ENCODE measurements at places on chromosomes 4 and X.

DNA sequence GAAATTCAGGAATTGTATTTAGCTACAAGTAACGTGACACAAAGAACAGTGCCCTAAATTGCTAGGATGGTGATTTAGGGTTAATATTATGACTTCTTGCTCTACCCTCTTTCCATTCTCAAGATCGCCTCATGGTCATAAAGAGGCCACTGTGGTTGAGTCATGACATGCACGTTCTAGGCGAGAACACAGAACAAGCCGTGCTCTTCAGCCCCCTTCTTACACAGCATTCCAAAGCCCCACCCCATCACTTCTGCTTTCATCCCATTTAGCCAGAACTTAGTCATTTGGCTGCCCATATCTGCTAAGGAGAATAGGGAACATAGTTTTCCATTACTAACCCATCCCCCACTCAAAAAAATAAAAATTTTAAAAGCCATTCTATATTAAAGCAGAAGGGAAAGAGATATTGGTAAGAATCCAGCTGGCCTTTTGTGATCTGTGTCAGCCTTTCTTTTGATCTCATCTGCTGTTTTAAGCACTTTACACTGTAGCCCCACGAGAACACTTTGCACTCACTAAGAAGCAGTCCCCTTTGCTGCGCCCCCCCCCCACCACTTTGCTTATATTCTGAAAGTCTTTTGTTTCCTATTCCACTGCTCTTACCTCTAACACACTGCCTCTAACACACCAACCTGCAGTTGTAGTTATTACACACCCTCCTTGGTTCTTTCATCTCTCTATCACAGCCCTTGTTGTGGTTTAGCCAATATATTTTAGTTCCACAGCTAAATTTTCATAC, 28.4 kb downstream of the NPNT start:
- no peak for DNase-seq

DNA sequence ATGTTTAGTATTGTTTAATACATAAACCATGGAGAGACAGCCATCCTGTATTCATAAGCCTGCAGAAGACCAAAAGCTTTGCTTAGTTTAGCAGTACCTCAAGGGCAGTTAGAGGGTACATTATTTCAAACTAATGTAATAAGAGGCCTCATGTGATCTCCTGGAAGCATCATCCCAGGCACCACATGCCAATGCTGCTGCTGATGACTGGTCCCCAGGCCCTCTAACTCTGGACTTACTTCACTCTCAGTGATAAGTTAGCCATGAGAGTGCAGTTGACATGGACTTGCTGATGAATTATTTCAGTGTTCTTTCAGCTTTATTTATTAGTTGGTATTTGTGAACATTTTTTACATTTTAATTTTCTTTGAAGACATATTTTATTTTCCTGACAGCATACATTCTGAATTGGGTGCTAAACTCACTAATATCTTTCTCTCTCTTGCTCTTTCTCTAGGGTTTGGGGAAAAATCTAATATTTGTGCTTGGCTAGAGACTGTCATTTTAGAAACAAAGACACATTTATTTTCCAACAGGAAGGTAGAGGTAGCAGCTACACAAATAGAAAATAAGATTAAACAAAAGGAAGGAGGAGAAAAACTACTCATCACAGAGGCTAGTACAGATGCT, 207.8 kb downstream of the NPFFR2 start:
- no peak for DNase-seq

GRCh38 chrX:155235891-155236290, 19.6 kb downstream of the VBP1 start:
- DNase-seq, result no peak

- no peak for DNase-seq
Measured at GRCh38 chr4:24886596-24886995, 26.2 kb downstream of the CCDC149 start.

Data from NCI-H1048 (cell line).